ENCODE measurements at places on chromosomes 6 and 20.

- no peak for DNase-seq
Observed at GRCh38 chr20:11676630-11677287, 240.9 kb upstream of the BTBD3 start.

DNA sequence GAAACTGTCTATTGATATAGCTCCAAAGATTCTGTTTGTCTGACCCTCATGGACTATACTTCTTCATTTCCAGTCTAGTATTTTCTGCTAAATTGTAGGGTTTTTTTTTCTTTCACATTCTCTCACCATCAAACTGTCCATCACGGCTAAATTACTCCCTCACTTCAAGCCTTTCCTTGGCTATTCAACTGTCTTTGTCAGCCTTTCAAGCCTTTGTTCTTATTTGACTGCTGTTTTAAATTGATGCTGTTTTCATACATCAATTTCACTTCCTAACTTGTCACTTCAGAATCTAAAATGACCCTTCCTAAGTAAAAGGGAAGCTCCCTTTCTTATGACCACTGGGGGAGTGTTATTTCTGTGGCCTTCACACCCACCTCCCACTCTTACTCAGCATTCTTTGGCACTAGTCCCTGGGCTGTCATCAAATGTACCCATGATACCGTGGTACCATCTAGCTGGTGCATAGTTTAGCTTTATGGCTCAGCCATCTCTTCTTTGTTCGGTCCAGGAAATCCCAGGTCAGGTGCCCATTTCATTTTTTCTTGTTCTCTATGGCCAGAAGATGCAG, 8.6 kb downstream of the GJA1 start:
- DNase-seq = no peak

DNA sequence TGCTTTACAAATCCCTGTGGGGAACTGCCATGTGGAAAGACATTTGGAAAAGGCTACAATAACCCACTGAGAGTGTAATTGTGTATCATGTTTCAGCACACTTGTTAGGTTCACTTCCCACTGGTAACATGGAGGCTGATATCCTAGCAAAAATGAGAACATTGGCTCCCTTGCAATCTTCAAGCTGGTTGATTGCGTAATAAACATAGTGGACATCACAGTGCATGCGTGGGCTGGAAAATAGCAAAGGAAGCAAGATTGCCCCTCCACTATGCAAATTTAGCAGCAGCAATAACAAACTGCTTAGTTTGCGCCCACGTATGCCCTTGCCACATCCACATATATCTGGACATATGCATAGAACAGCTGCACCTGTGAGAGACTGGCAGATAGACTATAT, 410.2 kb downstream of the MEI4 start:
- DNase-seq = no peak

DNA sequence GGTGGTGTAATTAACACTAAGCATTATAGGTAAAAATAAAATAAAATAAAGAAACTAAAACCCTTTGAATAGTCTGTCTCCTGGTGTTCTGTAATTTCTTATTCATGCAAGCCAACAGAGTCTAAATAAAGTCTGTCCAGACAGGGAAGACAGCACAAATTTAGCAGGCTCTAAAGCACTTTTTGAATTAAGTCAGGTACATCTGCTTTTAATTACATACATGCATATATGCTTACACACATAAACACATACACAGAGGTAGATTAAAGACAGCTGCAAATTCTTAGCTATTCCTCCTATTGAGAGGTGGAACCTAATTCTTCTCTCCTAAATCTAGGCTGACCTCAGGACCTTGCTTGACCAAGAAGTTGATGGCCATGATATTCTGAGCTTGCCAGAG, 262.5 kb downstream of the PKHD1 start:
- DNase-seq = no peak

DNA sequence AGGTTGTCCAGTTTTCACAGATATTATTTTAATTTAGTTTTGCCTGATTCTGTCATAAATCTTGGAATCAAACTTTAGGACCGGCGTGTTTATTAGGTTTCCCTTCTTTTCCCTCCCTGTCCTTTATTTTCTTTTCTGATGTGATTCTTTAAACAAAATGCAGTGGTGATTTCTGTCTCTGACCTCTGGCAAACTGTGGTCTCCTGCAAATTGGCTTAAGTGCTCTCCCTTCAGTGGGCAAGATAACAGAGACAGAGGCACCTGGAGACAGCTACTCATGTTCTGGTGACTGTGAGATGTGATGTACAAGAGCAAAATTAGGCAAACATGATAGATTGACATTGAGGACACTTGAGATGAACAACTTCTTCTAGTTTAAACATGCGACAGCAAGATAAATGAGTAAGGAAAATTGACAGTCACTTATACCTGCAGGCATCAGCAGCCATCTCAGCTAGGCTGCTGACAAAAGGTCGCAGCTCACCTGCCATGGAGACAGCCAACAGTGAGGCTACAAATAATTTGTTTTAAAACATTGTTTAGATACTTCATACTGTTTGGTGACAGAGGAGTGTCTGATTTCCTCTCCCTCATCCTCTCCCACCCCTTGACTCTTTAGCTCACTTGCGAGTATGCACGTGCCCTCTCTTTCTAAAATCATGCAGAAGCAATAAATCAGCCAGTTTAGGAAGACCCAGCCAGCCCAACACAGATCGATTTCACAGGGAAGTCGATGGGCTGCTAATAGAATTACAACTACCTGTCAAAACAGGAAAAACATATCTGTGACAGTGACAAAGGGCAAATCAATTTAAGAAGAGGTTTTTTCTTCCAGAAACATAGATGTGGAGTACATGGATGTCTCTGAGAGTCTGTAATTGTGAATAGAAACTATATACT, 63.4 kb upstream of the MAP3K7 start:
- DNase-seq = no peak

- peak; percentile 1 for DNase-seq
Observed at GRCh38 chr20:49505518-49505917, 23.1 kb upstream of the KCNB1 start.

- no peak for DNase-seq
Observed at GRCh38 chr6:152356662-152357061, 280.5 kb downstream of the SYNE1 start.

GRCh38 chr20:39660226-39660625, 698.1 kb downstream of the DHX35 start:
- no peak for DNase-seq

GRCh38 chr6:113959235-113959634, 11.7 kb downstream of the HDAC2 start:
- no peak for DNase-seq

GRCh38 chr6:2766767-2767656, 1.8 kb downstream of the WRNIP1 start:
- no peak for DNase-seq

DNA sequence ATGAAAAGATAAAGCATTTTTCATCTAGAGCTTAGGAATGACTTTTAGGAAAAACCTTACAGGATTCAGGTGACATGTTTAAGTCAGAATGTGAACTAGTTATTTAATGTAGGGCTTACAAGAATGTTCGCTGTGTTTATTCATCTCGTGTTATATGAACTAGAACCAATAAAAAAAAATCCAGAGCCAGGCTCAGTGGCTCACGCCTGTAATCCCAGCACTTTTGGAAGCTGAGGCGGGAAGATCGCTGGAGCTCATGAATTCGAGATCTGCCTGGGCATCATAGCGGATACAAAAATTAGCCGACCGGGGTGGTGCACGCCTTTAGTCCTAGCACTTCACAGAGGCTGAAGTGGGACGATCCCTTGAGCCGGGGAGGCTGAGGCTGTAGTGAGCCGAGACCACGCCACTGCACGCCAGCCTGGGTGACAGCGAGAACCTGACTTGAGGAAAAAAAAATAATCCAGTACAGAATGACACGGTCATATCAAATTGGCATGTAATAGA, 46.3 kb downstream of the OR2B2 start:
- no peak for DNase-seq

- no peak for DNase-seq
Observed at GRCh38 chr20:21571841-21572690, 58.2 kb upstream of the NKX2-2 start.

GRCh38 chr6:125102411-125102810, 51.2 kb upstream of the TPD52L1 start:
- no peak for DNase-seq

DNA sequence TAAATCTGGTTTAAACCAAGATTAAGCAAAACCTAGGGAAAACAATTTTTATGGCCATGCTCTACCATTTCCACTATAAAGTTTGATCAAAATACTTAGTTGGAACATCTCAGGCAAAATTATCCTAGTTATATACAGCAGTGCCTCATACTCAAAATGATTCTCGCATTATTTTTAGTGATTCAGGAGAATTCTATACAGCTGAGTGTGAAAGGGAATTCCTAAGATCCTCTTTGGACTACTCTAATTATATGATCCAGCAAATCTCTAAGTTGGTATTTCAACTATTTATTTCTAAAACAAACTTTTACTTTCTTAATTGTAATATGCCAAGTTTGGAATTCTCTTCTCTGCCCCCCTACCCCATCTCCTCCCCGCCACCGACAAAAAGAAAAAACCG, 8.6 kb downstream of the DTNBP1 start:
- DNase-seq = no peak

- no peak for DNase-seq
Observed at GRCh38 chr6:98514073-98514720, 320.2 kb upstream of the POU3F2 start.

DNA sequence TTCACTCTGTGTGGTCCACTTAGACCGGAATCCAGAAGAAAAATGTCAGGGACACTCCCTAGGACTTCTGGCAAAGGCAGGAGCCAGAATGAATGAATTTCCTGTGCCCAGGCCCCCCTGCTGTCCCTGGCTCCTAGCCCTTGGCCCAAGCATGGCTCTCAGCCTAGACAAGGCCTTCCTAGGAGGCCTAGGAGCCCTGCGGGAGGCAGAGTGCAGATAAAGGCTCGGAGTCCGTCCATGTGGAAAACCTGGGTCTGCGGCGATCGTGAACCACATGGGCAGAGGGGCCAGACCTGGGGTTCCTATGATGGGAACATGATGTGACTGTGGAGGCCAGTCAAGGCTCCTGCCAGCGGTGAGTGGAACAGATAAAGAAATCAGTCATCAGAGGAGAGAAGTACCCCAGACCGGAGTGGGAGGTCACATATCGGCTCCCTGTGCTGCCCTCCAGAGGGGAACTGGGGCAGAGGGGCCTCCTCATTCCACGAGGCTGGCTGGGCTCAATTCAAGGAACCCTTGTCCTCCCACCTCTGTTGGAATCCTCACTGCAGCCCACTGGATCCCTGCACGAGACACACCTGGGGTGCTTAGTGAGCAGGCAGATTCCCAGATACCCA, 5.9 kb upstream of the VSTM2L start:
- DNase-seq = no peak

- DNase-seq = no peak
Observed at GRCh38 chr6:37779902-37780628, 39.5 kb upstream of the ZFAND3 start.

- DNase-seq = no peak
Observed at GRCh38 chr6:121697921-121698320, 262.5 kb downstream of the GJA1 start.

DNA sequence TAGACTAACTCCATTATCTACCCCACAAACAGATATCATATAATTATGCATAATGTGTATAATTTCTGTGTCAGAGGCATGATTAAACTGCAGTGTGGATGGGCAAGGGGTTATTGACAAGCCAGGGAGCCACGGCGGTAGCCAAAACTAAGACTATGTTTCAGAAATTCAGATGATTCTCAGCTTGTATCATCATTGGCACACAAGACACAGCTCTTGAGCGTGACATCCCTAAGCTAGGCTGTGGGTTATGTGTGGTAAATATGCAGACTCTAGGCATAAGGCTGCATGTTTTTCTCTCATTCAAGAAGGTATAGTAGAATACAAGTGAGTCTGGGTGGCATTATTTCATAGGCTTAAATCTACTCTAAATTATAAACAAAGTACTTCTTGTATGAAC, 154.3 kb downstream of the KLHL32 start:
- no peak for DNase-seq

- DNase-seq = no peak
Observed at GRCh38 chr6:43795421-43795820, 25.4 kb downstream of the VEGFA start.

DNA sequence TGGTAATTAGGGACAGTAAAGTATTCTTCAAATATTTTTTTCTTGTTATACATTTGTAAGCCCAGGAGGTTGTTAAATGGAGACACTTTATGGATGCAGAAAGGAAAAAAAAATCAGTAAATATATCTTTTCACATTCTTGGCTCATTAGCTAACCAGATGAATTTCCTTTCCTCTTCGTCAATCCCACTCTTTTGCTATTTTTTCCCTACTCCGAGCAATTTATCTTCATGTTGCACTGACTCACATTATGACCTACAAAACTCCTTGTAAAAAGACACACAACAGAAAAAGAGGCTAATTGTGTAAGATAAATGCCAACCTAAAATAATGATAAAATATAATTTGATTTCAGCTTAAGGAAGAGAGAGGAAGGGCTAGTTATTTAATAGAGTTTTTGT, 472.9 kb upstream of the ZNF337 start:
- no peak for DNase-seq

Measured in NCI-H2081 treated with DMSO at 0.1 percent for 48 hours (cell line).